ENCODE measurements at places on chromosomes 6 and 20. TPM values are rescaled to one million over a fixed set of nuclear protein-coding genes. Genes with fewer than 3 reads are reported as not detected.
A peak's percentile ranks its signal among the peaks of the same experiment; 100 is the strongest.

DNA sequence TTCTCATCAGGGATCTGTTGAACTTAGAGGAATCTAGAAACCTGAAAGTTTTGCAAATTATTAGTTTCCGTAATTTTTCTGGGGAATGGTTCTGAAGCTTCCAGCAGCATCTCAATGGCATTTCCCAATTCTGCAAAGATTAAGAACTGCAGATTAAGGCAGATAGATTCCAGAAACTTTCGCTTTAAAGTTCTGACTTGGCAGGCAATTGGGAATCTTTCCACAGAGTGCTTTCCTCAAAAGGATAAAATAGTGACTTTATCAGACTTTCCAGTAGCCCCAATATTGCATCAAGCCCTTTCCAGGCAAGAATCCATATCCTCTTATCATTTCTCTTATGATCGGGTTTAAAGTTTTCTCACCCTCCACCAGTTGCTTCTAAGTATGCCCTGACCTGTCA, 261.1 kb downstream of the FNDC1 start:
- no peaks in the 10 kb centered on the region for H3K27me3 ChIP-seq
- no peaks in the 10 kb centered on the region for H3K4me1 ChIP-seq
- no peak overlapping the region for H3K27ac ChIP-seq
- no peak for DNase-seq

The DNAH8 gene
- total RNA-seq = 0.05 TPM

The CRIP3 gene
- 0.61 TPM for total RNA-seq

- no peaks in the 10 kb centered on the region for H3K27me3 ChIP-seq
- no peaks in the 10 kb centered on the region for H3K36me3 ChIP-seq
- H3K4me1 ChIP-seq = peaks cover 42% of the 10 kb centered on the region
- DNase-seq = no peak
Measured at GRCh38 chr6:6704103-6705060, 115.9 kb downstream of the LY86 start.

The KCNK5 gene
- 3.9 TPM for total RNA-seq

- H3K4me1 ChIP-seq = peaks cover 20% of the 10 kb centered on the region
- peak overlapping the region; percentile 83 for H3K27ac ChIP-seq
- peaks cover 6% of the 10 kb centered on the region for H3K36me3 ChIP-seq
- no peaks in the 10 kb centered on the region for H3K27me3 ChIP-seq
Measured at GRCh38 chr20:23362392-23363256, 642 bp downstream of the GZF1 start.

DNA sequence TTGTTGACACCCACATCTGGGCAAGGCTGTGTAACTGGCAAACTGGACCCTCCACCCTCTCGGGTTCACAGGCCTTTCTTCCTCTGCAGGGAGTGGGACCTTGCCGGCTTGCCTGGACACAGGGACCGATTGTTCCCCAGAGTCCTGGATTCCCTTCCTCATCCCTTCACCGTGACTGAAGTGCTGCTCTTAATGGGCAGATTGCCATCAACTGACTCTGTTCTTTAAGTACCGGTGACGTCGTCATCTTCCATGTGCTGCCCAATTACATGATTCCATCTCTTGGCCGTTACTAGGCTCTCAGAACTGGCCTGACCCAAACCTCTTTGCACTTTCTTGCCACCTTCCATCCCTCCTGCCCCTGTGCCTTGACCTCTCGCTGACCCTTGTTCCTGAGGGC, 85.4 kb downstream of the EYA4 start:
- H3K27ac ChIP-seq = no peak overlapping the region
- H3K36me3 ChIP-seq = no peaks in the 10 kb centered on the region
- no peaks in the 10 kb centered on the region for H3K4me1 ChIP-seq
- H3K4me3 ChIP-seq = no peak overlapping the region
- DNase-seq = no peak
- no peaks in the 10 kb centered on the region for H3K27me3 ChIP-seq
